Calu3 (cell line): ENCODE measurements at places on chromosomes 5 and 9.

GRCh38 chr5:68070591-68071281 lies 144.8 kb upstream of the PIK3R1 start:
- no peak for DNase-seq

DNA sequence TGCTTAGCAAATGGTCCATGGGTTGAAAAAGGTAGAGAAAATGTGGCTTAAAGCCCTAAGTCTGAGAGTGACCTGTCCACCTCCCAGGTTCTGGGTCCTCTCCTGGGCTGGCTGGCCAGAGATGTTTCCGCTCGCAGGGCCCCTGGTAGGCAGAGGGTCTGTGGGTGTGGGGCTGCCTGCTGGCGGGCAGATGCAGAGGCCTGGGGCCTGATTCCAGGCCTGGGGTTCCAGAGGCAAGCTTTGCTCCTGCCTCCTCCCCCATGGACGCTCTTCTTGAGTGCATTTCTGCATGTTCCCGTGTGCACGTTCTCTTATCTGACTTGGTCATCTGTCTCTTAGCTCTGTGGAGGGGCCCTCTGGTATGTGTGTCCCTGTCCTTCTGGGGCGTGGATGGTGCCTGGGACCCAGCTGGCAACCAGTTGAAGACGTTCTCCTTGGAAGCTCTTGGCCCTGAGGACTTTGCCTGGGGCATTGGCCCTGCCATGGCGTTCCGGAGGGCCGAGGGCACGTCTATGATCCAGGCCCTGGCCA lies 3.8 kb downstream of the MIGA2 start:
- DNase-seq: no peak

DNA sequence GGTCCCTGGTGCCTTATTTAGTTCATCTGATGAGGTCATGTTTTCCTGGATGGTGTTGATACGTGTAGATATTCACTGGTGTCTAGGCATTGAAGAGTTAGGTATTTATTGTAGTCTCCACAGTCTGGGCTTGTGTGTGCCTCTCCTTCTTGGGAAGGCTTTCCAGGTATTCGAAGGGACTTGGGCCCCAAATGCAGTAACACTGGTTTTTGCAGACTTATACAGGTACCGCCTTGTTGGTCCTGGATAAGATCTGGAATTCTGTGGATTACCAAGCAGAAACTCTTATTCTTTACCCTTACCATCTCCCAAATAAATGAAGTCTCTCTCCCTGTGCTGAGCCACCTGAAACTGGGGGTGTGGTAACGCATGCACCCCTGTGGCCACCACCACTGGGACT lies 34.1 kb downstream of the MEGF9 start:
- no peak for DNase-seq

GRCh38 chr9:94951324-94952135 lies 225.0 kb downstream of the AOPEP start:
- no peak for DNase-seq

- no peak for DNase-seq
Measured at GRCh38 chr9:126337729-126338372, 11.2 kb downstream of the MVB12B start.

GRCh38 chr5:95812074-95812471 lies 10.5 kb downstream of the GLRX start:
- no peak for DNase-seq
